Stimulated activated CD8-positive, alpha-beta memory T cell treated with anti-CD3 and anti-CD28 coated beads, Interleukin-7, amount 100 ng/mL, for 1 hour (primary cell): ENCODE measurements at places on chromosomes 1 and 21.

- DNase-seq = no peak
Measured at GRCh38 chr1:175830500-175830899, 87.1 kb upstream of the TNR start.

GRCh38 chr1:228736844-228737445 is 1.7 kb downstream of the RHOU start:
- no peak for DNase-seq

DNA sequence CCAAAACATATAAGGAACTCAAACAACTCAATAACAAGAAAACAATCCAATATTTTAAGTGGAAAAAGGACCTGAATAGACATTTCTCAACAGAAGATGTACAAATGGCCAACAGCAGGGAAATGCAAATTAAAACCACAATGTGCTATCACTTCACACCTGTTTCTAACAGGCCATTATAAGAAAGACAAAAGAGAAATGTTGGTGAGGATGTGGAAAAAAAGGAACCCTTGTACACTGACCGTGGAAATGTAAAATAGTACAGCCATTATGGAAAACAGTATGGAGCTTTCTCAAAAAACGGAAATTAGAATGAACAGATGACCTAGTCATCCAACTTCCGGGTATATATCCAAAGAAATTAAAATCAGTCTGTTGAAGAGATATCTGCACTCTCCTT is 37.8 kb upstream of the CD2 start:
- no peak for DNase-seq

GRCh38 chr21:41052820-41053555 is 115.0 kb upstream of the BACE2 start:
- no peak for DNase-seq
